ENCODE measurements at places on chromosomes 16 and 17.
A peak's percentile ranks its signal among the peaks of the same experiment; 100 is the strongest.

DNA sequence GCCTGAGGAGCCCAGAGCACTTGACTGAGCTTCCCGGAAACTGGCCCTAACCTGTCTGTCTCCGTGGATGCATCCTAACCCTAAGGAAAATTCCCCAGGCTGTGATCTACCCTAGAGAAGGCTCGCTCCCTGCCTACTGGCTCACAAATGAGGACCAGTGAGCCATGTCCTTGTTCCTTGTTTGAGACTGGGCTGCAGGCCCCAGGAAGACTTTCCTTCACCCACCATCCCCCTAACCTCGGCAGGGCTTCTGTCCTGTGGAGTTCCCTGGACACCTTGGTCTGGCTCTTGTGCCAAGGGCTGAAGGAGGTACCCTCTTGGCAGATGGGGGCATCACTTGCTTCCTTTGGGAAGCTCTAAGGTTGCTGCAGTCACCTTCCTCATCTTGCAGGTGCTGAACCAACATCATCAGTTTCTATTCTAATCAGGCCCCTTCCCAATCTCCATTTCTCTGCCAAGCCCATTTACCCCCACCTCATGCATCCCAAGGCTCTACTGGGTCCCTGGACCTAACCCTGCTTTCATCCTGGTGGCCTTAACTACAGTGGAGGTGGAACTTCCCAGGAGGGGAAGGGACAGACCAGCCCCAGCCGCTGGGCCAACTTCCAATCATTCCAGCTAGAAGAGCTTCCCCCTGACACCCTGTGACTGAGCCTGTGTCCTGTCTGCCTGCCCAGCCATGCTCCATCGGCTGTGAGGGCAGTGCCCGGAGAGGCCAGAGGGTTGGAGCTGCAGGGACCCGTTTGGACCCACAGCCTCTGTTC lies 12.4 kb downstream of the RNF40 start:
- peak overlapping the region; percentile 90 for H3K4me3 ChIP-seq
- peaks cover 35% of the 10 kb centered on the region for H3K4me1 ChIP-seq
- no peaks in the 10 kb centered on the region for H3K27me3 ChIP-seq

DNA sequence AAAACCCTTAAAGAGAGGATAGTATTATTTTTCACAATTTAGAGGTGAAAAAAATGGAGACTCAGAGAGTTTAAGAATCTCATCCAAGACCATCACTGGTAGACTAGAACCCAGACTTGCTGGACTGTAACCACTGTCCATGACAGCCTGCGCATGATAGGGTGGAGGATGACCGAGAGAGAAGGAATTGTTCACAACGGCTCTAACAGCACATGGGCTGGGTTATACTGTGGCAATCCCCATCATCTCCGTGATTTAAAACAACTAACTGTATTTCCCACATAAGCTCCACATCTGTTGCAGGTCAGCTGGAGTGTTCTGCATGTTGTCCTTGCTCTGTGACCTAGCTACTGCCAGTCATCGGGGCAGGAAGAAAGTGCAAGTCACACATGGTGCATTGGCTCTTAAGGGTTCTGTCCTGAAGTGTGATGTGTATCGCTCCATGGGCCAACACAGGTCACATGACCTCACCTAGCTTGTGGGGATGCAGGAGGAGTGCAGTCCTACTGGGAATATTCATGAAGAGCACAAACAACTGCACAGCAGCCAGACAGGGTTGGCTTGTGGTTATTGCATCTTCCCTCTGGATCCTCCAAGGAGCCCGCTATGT lies 131.2 kb upstream of the MPHOSPH6 start:
- H3K36me3 ChIP-seq, result no peaks in the 10 kb centered on the region
- DNase-seq, result no peak
- peaks cover 5% of the 10 kb centered on the region for H3K27me3 ChIP-seq

- no peak overlapping the region for H3K27ac ChIP-seq
- no peak overlapping the region for H3K4me3 ChIP-seq
- no peaks in the 10 kb centered on the region for H3K36me3 ChIP-seq
- no peak for DNase-seq
- peaks cover 33% of the 10 kb centered on the region for H3K4me1 ChIP-seq
These were observed 5.1 kb upstream of the KIFC3 start for GRCh38 chr16:57807252-57807967.

DNA sequence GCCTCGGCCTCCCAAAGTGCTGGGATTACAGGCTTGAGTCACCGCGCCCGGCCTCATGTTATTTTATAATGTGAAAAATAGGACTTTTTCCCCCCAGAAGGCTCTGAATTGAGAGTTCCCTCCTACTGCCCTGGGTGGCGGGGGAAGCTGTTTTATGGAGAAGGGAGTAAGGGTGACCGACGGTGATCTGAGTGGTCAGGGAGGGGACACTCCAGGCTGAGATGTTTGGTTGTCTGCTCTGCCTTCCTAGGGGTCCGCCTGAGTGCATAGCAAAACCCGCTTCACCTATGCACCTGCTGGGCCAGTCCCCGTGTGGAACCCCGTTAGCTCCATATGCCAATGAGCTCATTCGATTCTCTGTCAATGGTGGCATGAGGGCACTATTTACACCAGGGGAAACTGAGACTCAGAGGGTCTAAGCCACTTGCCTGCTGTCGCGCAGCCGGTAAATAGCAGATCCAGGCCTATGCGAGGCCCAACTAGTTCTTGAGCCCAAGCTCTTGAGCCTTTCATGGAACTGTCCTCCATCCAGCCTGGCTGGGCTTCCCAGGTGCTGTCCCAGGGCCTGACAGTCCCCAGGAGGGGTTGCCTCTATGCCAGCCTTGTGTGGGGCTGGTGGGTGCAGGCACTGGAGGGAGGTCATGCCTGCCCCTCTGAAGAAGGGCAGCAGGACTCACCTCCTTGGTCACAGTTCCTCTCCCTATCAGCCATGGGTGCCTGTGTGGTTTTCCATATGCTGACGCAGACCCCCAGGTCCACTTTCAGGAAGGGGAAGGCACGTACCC lies 1.7 kb upstream of the GJD3 start:
- peaks cover 31% of the 10 kb centered on the region for H3K4me1 ChIP-seq
- no peak overlapping the region for H3K4me3 ChIP-seq
- H3K27ac ChIP-seq, result no peak overlapping the region
- H3K36me3 ChIP-seq, result peaks cover under 1% of the 10 kb centered on the region

DNA sequence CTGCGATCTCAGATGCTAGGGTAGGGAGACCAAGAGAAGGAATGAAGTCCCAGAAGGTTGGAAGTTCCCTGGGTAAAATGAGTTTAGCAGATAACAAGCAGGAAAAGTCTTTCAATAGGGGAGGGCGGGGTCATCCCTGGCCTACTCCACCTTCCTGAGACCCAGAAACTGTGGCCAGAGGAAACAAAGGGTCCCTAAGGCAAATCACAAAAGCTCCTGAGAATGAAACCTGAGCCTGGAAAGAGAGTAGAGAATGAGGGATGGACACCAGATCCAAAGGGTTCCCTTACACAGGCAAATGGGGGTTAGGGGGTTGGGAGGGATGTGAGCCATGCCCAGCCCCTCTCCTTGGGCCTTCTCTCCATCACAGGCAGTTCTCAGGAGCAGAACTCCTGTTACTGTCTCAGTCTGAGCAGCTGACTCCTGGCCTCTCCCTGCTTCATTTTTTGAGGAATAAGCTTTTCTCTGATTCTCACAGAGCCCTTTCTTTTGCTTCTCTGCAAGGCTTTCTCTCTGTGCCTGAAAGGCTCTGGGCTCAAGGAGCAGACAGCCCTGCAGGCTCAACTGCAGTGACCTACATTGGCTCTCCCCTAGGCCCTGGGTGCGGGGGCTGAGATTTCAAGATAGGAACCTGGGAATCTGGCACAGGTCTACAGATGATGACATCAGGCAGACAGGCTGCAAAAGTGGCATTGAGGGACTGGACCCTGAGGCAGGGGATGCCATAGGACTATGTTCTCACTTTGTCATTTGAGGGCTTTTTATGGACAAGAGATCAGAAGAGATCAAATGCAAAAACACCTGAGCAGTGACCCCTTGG lies 9.8 kb upstream of the NR1D1 start:
- no peak overlapping the region for H3K4me3 ChIP-seq
- peaks cover 3% of the 10 kb centered on the region for H3K27me3 ChIP-seq
- H3K27ac ChIP-seq, result peak overlapping the region; percentile 37
- no peak for DNase-seq
- peaks cover 83% of the 10 kb centered on the region for H3K4me1 ChIP-seq

DNA sequence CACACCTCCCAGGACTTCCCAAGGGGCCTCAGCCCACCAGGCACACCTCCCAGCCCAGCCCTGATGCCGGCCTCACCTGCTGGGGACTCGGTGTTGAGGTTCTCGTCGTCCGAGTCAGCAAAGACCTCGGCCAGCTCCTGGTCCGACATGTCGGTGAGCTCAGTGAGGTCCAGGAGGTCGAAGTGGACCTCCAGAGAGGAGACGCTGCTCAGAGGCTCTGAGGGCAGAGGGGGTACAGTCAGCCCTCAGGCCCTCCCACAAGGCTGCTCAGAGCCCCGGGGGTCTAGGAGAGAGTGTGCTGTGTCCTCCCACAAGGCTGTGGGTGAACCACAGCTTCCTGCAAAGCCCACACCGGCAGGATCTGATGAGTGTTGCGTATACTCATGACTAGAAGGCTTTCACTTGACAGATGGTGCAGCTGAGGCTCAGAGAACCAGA lies 10.5 kb downstream of the DBNDD1 start:
- no peaks in the 10 kb centered on the region for H3K36me3 ChIP-seq
- peak overlapping the region; percentile 35 for H3K4me3 ChIP-seq

GRCh38 chr17:46003907-46004748 lies 5.1 kb downstream of the STH start:
- H3K27ac ChIP-seq, result no peak overlapping the region
- H3K4me1 ChIP-seq, result peaks cover 6% of the 10 kb centered on the region
- no peaks in the 10 kb centered on the region for H3K36me3 ChIP-seq
- H3K4me3 ChIP-seq, result no peak overlapping the region
- H3K27me3 ChIP-seq, result peaks cover 4% of the 10 kb centered on the region

- DNase-seq, result no peak
- H3K4me1 ChIP-seq, result peaks cover 16% of the 10 kb centered on the region
These were observed 64.1 kb downstream of the NF1 start for GRCh38 chr17:31158746-31159377.

- H3K36me3 ChIP-seq, result peaks cover 22% of the 10 kb centered on the region
- H3K4me1 ChIP-seq, result peaks cover 12% of the 10 kb centered on the region
- no peak overlapping the region for H3K27ac ChIP-seq
- H3K27me3 ChIP-seq, result no peaks in the 10 kb centered on the region
- no peak overlapping the region for H3K4me3 ChIP-seq
These were observed 9.9 kb downstream of the LGALS3BP start for GRCh38 chr17:78969865-78970264.

GRCh38 chr17:13413001-13413400 lies 188.7 kb downstream of the HS3ST3A1 start:
- no peak overlapping the region for H3K4me3 ChIP-seq
- H3K27ac ChIP-seq, result no peak overlapping the region
- no peaks in the 10 kb centered on the region for H3K4me1 ChIP-seq

GRCh38 chr17:83200751-83201150 lies 121.3 kb downstream of the METRNL start:
- peak overlapping the region; percentile 77 for H3K4me3 ChIP-seq
- no peaks in the 10 kb centered on the region for H3K36me3 ChIP-seq
- peak overlapping the region; percentile 94 for H3K27ac ChIP-seq
- H3K4me1 ChIP-seq, result peaks cover 40% of the 10 kb centered on the region

- peaks cover 14% of the 10 kb centered on the region for H3K27me3 ChIP-seq
- H3K4me1 ChIP-seq, result no peaks in the 10 kb centered on the region
- no peak overlapping the region for H3K27ac ChIP-seq
- H3K36me3 ChIP-seq, result no peaks in the 10 kb centered on the region
These were observed 146.4 kb upstream of the CIBAR2 start for GRCh38 chr16:85258629-85259028.

DNA sequence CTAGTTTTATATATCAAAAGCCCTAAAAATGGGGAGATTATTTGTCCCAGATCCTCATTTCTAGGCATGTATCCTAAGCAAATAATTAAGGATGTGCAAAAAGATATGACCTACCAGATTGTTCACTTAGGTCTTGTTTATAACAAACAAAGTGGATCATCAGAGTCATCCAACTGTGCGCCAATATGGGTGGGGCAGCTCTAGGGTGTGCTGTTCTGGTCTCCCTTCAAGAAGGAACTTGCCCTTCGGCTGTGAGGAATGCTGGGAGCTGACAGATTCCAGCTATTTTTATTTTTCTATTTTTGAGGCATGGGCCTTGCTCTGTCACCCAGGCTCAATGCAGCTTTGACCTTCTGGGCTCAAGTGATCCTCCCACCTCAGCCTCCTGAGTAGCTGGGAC lies 13.8 kb downstream of the CHP2 start:
- H3K36me3 ChIP-seq, result no peaks in the 10 kb centered on the region
- no peak overlapping the region for H3K27ac ChIP-seq
- no peak overlapping the region for H3K4me3 ChIP-seq

- H3K27ac ChIP-seq, result no peak overlapping the region
- no peak for DNase-seq
- H3K27me3 ChIP-seq, result peaks cover 37% of the 10 kb centered on the region
- no peaks in the 10 kb centered on the region for H3K36me3 ChIP-seq
These were observed 25.7 kb downstream of the ARHGAP23 start for GRCh38 chr17:38453951-38454421.

GRCh38 chr17:4444782-4445473 lies 11.2 kb downstream of the SPNS3 start:
- peaks cover 7% of the 10 kb centered on the region for H3K4me1 ChIP-seq
- DNase-seq, result no peak
- no peaks in the 10 kb centered on the region for H3K36me3 ChIP-seq
- H3K4me3 ChIP-seq, result no peak overlapping the region
- no peaks in the 10 kb centered on the region for H3K27me3 ChIP-seq

DNA sequence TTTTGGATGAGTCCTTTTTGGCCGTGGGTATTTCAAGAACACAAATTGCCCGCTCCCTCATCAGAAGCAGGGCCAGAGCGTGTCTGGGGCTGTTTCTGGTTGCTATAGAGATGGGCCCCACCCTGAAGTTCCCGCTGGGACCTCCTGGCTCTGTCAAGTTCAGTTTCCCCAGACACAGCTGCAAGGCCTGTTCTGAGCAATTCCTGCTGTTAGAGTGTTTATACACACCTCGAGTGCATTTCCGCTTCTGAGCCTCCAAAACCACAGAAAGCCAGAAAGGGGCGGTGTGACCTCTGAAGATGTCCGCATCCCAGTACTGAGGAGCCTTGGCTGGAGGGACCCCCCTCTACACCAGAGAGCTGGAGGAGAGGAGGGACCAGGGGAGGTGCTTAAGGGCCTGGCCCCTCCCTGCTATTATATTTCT lies 9.3 kb upstream of the WBP2 start:
- DNase-seq, result peak; percentile 73
- peak overlapping the region; percentile 92 for H3K27ac ChIP-seq
- H3K36me3 ChIP-seq, result no peaks in the 10 kb centered on the region
- no peaks in the 10 kb centered on the region for H3K27me3 ChIP-seq
- peaks cover 30% of the 10 kb centered on the region for H3K4me1 ChIP-seq
- peak overlapping the region; percentile 18 for H3K4me3 ChIP-seq

DNA sequence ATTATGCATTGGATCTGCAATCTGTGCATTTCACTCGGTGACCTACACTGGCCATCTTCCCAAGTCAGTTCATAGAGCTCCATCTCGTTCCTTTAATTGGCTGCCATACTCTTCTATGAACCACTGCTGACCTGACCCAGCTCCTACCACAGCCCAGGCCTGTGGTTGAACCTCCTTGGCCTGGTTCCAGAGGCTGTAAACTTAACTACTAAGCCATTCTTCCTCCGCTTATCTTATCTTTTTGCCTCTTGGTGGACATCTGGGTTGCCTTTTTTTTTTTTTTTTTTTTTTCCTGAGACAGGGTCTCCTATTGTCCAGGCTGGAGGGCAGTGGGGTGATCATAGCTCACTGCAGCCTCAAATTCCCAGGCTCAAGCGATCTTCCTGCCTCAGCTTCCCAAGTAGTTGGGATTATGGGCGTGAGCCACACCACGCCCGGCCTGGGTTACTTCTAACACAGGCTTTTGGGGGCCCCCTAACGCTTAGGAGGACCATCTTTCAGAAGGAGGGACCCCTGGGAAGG lies 18.3 kb downstream of the COQ7 start:
- peaks cover 4% of the 10 kb centered on the region for H3K4me1 ChIP-seq
- H3K27me3 ChIP-seq, result peaks cover 10% of the 10 kb centered on the region
- no peak for DNase-seq
- H3K27ac ChIP-seq, result no peak overlapping the region
- H3K36me3 ChIP-seq, result peaks cover 12% of the 10 kb centered on the region
- no peak overlapping the region for H3K4me3 ChIP-seq
